CD8-positive, alpha-beta memory T cell (primary cell): ENCODE measurements at places on chromosomes 11 and 22. TPM values are rescaled to one million over a fixed set of nuclear protein-coding genes. Genes with fewer than 3 reads are reported as not detected.

- DNase-seq, result no peak
Measured at GRCh38 chr11:113110046-113110445, 148.8 kb downstream of the NCAM1 start.

DNA sequence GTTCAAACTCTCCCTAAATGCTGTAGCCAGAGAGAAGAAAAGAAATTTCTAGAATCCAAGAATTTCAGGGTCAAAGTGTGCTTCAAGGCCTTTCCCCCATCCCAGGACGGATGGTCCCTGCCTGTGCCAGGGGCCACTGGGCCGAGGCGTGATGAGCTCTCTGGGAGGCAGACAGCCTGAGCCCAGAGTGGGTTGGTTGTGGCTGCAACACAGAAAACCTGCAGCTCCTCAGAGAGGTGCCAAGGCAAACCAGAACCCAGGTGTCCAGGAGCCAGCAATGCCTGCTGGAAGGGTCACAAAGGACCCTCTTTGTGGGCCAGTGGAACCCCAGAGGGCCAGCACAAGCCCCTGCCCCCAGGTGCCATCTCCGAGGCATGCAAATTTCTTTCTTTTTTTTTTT is 2.6 kb upstream of the APOL6 start:
- no peak for DNase-seq

DNA sequence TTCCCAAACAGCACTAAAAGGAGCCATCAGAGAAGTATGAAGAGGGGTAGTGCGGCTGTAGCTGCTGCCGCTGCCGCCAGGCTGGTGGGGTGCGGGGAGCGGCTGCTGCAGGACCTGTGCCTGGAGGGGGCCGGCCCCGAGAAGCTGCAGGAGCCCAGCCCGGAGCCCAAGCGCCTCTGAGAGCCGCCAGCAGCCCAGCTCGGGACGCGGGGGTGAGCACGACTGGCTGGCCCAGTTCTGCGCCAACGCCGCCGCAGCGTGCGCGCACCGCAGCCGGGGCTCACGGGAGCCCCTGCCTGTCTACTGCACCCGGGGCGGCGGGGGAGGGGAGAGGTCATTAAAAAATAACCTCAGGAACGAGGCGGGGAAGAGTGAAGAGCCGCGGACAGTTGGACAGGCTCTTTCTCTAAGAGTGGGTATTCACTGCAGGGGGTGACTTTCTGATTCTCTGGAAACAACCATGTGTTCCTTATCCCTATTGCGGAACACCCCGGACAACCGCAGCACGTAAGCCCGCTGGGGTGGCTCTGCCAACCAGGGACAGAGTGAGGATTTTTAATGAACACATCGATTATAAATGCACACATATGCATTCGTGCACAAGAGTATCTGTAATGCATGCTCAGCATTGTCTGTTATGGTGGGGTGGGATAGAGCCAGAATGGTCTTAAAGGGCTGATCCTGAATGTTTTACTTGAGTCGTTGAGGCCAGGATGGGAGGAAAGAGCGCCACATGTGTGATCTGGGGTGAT is 453 bp downstream of the GAS2 start:
- no peak for DNase-seq

DNA sequence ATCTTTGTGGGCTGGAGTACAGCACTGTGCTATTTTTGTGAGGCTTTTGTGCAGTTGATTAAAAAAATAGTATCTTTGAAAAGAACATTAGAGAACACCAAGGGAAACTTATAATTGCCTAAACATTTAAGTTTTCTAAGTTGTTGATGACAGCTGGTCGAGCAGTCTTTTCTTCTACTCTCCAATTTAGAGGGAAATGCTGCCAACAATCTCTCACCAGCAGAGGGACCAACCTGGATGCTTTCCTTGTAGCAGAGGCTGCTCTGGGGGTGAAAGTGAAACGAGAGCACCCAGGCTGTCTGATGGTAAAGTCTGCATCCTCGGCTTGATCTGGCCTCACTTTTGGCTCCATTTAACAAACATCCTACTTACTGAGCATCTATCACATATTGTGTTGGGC is 1286.5 kb upstream of the TENM4 start:
- DNase-seq, result no peak

- DNase-seq, result no peak
Measured at GRCh38 chr11:16791191-16791961, 52.9 kb downstream of the C11orf58 start.

GRCh38 chr11:37841016-37841415 is 1243.0 kb upstream of the RAG2 start:
- no peak for DNase-seq

DNA sequence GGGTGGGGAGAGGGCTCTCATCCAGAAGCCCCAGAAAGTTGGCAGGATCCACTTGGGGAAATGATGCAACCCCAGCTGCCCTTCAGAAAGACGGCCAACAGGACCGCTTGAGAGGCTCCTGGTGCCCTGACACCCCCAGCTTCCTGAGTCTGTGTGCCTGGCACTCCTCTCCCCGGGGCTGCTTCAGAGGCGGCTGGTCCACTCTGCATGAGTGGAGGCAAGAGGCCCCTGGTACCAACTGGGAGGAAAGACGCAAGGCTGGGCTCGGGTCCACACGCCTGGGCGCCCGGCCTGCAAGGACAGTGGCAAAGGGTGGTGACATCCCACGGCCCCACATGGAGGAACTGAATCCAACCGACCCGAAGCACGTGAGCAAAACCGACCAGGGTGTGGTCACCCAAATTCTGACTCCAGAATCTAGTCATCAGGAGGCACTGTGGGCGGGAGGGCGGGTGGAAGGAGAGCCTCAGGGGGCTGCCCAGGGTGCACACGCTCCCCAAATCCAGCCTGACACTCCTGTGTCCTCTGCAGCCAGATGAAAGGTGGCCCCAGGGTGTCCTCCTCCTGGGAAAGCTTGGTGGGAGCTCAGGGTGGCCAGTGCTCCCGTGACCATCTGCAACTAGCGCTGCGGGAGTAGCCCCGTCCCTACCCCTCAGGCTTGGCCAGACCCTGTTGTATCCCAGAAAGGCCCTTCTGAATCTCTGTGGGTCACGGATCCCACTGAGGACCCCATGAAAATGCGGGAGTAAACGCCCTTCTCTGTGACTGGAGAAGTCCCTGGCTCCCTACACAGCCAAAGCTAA is 3.7 kb downstream of the RNH1 start:
- no peak for DNase-seq

Gene PNPLA5
- total RNA-seq, result not detected

Gene IGLL1
- not detected for total RNA-seq
